ENCODE measurements at places on chromosomes 2 and 18.

- no peak for DNase-seq
Measured at GRCh38 chr2:14700753-14701152, 68.2 kb downstream of the LRATD1 start.

DNA sequence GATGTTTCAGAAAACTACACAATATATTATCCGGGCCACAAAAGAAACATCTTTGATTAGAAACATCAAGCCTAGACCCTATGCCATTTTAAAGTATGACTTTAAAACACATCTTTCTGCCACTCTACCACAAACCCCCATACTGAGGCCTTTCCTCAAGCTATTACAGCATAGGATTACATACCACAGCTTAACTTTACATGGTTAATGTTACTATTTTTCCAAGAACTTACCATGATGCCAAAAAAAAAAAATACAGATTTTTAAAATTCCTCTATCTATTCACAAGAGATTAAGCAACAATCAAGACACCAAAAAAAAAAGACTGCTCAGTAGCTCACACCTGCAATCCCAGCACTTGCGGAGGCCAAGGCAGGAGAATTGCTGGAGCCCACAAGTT lies 9.0 kb downstream of the NCKAP1 start:
- no peak for DNase-seq

GRCh38 chr2:223635080-223635479 lies 32.9 kb upstream of the SCG2 start:
- no peak for DNase-seq

GRCh38 chr2:181594322-181594721 lies 62.6 kb downstream of the CERKL start:
- no peak for DNase-seq

DNA sequence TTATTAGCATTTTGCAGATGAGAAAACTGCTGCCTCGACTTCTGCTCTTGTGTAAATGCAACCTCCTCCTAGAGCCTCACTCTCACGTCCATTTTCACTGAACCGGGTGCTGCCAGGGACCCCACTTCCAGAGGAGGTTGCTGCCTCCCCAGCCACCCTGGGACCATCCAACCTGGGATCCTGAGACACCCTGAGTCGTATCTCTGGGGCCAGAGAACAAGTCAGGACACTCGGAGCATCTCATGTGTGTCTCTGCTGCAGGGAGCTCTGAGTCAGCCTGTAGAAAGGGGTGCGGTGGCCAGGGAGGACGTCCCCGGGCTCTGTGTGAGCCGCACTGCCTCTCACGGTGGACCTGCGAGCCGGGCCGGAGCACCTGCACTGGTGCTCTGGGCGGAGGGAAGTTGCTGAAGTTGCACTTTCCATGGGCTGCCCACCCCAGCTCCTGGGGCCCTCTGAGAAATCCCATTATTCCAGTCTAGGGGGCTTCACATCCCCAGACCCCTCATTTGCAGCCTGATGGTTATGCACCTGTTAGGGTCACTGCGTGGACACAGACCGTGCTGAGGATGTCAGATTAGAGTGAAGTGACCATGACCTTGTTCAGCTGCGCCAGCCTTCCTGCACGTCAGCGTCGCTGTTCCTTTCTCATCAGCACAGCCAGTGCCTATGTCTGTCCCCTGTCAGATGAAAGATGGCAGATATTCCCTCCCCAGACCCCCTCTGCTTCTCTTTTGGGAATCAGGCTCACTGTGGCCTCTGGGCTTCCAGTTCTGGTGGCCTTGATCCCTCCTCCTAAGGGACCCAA lies 230.4 kb downstream of the KLHL29 start:
- no peak for DNase-seq

- no peak for DNase-seq
Measured at GRCh38 chr2:61887717-61888266, 664 bp downstream of the CCT4 start.
